ENCODE measurements at places on chromosomes 5 and 9. TPM values are rescaled to one million over a fixed set of nuclear protein-coding genes. Genes with fewer than 3 reads are reported as not detected.
A peak's percentile ranks its signal among the peaks of the same experiment; 100 is the strongest.

The F12 gene
- total RNA-seq: 0.63 TPM

The SPARC gene
- 1,647 TPM for total RNA-seq

The SLC45A2 gene
- total RNA-seq: not detected

The SPATA31C1 gene
- total RNA-seq: not detected

The SREK1 gene
- 52.4 TPM for total RNA-seq

The EIF4EBP3 gene
- 16.8 TPM for total RNA-seq

The ADGRD2 gene
- total RNA-seq: not detected

The EPB41L4A gene
- total RNA-seq: 31.3 TPM

The GNG10 gene
- 46.3 TPM for total RNA-seq

- H3K27ac ChIP-seq: no peak overlapping the region
- no peak overlapping the region for H3K4me3 ChIP-seq
- H3K36me3 ChIP-seq: no peaks in the 10 kb centered on the region
- H3K27me3 ChIP-seq: no peaks in the 10 kb centered on the region
Observed at GRCh38 chr5:107979291-107979690, 308.6 kb upstream of the EFNA5 start.

DNA sequence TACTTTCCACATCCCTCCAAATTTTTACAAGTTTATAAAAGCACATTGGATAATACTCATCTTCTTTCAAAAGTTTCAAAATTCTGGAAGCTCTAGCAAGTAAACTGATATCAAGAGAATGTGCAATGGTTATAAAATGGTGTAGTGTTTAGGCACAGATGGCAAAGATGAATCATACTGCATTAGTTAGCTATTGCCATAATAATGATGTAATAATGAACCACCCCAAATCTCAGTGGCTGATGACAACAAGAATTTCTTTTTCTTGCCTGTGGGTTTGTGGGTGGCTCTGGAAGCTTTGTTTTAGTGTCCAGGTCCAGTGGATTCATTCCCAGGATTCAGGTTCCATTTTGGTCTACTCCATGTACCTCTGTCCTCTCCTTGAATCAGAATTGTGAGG is 319.0 kb downstream of the BRINP1 start:
- H3K4me1 ChIP-seq: no peaks in the 10 kb centered on the region
- no peaks in the 10 kb centered on the region for H3K36me3 ChIP-seq
- no peak overlapping the region for H3K27ac ChIP-seq
- no peak for DNase-seq
- H3K27me3 ChIP-seq: no peaks in the 10 kb centered on the region
- no peak overlapping the region for H3K4me3 ChIP-seq

DNA sequence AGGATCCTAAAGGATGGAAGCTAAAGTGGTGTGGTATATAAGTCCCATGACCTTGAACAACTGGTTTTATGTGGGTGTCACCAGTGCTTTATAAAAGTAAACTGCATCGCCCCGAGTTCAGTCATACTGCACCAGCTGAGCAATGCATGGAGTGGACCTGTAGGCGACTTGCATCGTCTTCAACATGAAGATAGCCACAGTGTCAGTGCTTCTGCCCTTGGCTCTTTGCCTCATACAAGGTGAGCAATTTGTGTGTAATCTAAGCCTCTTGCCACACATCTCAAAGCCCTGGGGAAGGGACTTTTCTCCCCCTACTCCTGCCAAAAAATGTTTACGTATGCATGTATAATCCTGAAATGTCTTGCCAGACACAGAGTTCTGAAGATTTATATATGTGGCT is at the start of gene SPINK5:
Gene SPINK5 (plus strand): TSS at position 120 of the 400 bp plus-strand sequence. CDS start 65 bp downstream, at position 185.
- H3K27me3 ChIP-seq: no peaks in the 10 kb centered on the region
- H3K27ac ChIP-seq: no peak within 1 kb of the TSS
- H3K4me1 ChIP-seq: no peaks in the 10 kb centered on the region
- H3K4me3 ChIP-seq: no peak within 1 kb of the TSS
- H3K36me3 ChIP-seq: no peaks in the 10 kb centered on the region
- no peak for DNase-seq

- H3K27me3 ChIP-seq: no peaks in the 10 kb centered on the region
- H3K27ac ChIP-seq: peak overlapping the region; percentile 83
- DNase-seq: no peak
Observed at GRCh38 chr9:120438111-120438510, 141.9 kb downstream of the CDK5RAP2 start.

DNA sequence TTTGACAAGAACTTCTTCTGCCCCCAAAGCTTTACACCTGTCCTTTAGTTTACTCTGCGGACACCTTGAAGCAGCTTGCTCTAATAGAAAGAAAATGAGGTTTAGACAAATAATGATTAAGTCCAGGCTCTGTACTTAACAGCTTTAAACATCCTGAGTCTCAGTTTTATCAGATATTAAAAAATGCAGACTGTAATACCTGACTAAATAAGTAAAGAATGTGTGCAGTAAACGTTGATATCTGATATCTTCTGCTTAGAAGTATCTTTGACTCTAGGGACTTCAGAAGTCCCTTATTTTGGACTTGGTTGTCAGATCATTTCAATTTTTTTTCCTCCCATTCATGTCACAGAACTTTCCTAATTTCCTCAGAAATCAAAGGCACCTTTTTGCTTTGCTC is 1060.4 kb downstream of the CDH12 start:
- H3K4me1 ChIP-seq: no peaks in the 10 kb centered on the region
- no peaks in the 10 kb centered on the region for H3K36me3 ChIP-seq
- H3K27me3 ChIP-seq: no peaks in the 10 kb centered on the region

GRCh38 chr5:501831-502184 is 22.4 kb downstream of the SLC9A3 start:
- H3K27me3 ChIP-seq: peaks cover 88% of the 10 kb centered on the region
- H3K27ac ChIP-seq: no peak overlapping the region
- H3K36me3 ChIP-seq: no peaks in the 10 kb centered on the region

DNA sequence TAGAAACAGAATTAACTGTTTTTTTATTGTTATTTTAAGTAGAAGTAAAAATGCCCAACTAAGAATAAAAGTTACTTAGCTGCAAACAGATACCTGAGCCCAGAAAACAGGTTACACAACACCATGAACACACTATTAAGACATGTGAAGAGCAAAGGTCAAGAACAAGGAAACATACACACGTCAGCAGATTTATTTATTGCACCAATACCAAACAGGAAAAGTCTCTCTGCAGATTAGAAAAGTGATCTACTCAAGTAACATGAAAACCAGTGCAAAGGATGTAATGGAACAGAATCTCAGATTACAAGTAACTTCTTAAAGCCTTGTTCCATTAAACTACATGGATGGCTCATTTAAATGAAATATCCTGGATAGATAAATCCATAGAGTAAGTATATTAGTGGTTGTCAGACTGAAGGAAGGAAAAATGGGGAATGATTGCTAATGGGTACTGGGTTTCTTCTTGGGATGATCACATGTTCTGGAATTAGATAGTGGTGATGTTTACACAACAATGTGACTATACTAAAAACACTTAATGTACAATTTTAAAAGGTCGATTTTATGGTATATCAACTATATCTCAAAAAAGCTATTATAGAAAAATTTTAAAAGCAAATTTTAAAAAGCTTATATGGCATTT is 6.1 kb downstream of the SAR1B start:
- no peak for DNase-seq
- H3K27ac ChIP-seq: peak overlapping the region; percentile 53
- H3K4me3 ChIP-seq: no peak overlapping the region
- H3K27me3 ChIP-seq: no peaks in the 10 kb centered on the region

GRCh38 chr9:130521715-130522114 is 57.7 kb upstream of the FUBP3 start:
- H3K36me3 ChIP-seq: no peaks in the 10 kb centered on the region
- DNase-seq: no peak
- no peak overlapping the region for H3K27ac ChIP-seq
- H3K27me3 ChIP-seq: no peaks in the 10 kb centered on the region
- H3K4me1 ChIP-seq: no peaks in the 10 kb centered on the region
- H3K4me3 ChIP-seq: no peak overlapping the region

DNA sequence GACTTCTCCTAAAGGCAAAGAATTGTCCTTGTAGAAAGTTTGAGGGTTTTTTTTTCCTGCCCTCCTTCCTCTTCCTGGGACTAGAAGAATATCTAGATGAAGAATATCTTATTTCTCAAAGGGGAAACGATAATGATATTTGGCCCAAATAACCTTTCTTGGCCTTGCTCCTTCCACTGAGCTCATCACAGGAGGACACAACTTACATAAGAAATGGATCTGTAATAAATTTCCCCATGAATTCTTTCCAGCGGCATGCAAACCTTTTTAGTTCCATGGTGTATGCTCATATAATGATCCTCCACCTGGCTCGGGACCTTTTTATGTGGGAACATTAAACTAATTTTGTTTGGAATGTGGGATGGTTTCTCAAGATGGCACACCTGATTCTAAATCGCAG is 304.4 kb downstream of the DMRT2 start:
- H3K4me1 ChIP-seq: no peaks in the 10 kb centered on the region
- H3K4me3 ChIP-seq: no peak overlapping the region
- H3K36me3 ChIP-seq: no peaks in the 10 kb centered on the region
- no peak for DNase-seq
- H3K27ac ChIP-seq: no peak overlapping the region

DNA sequence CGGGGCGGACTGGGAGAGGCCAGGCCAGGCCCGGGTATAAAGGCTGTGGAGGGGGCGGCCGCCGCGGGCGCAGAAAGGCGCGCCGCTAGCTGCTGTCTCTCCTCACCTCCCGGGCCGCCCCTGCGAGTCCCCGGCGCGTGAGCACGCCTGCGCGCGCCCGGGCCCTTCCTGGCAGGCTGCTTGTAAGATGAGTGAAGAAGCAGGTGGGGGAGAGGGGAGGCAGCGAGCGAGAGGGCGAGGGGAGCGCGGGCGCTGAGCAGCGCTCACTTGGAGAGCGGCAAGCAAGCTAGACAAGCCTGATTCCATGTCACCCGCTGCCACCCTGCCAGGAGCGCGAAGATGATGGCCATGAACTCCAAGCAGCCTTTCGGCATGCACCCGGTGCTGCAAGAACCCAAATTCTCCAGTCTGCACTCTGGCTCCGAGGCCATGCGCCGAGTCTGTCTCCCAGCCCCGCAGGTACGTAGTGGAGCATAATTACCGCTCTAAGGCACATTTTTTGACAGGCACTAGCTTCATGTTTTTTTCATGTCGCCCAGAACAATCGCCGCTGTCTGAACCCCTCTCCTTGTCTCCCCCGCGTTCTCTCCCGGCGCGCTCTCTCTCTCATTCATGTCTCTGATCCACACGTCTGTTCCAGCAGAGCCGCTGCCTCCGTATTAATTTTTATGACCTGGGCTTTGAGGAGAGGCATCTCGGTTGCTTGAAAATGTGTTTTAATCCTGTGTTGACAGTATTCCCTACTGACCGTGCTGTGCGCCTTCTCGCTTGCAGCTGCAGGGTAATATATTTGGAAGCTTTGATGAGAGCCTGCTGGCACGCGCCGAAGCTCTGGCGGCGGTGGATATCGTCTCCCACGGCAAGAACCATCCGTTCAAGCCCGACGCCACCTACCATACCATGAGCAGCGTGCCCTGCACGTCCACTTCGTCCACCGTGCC is at the start of gene POU4F3:
Gene POU4F3 (plus strand): TSS at position 66 of the 941 bp plus-strand sequence. CDS start 274 bp downstream, at position 340.
- H3K4me3 ChIP-seq: no peak within 1 kb of the TSS
- DNase-seq: peak; percentile 77
- H3K36me3 ChIP-seq: no peaks in the 10 kb centered on the region
- no peak within 1 kb of the TSS for H3K27ac ChIP-seq
- peaks cover 88% of the 10 kb centered on the region for H3K27me3 ChIP-seq
- peaks cover 4% of the 10 kb centered on the region for H3K4me1 ChIP-seq

- no peak for DNase-seq
- peaks cover 33% of the 10 kb centered on the region for H3K4me1 ChIP-seq
- H3K36me3 ChIP-seq: no peaks in the 10 kb centered on the region
- H3K27ac ChIP-seq: no peak overlapping the region
- H3K4me3 ChIP-seq: no peak overlapping the region
- no peaks in the 10 kb centered on the region for H3K27me3 ChIP-seq
Observed at GRCh38 chr9:126497660-126498275, 116.0 kb upstream of the LMX1B start.

DNA sequence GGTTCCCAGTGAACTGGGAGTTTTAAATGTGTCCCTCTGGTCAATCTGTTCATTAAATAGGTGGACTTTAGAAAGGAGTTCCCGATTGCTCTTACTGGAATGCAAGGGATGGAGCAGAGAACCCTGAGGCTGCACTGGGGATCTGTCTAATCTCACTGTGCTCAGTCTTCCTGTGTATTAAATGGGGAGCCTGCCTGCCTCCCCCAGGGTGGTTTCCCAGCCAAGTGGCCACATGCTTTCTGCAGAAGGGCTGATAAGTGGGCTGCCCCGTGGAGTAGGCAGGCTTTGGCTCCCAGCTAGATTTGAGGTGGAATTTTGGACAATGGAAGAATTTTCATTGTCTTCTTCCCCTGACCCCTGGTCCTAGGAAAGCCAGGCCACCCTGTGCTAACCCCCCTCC is 14.0 kb upstream of the PHYHD1 start:
- H3K4me1 ChIP-seq: peaks cover 13% of the 10 kb centered on the region
- no peaks in the 10 kb centered on the region for H3K27me3 ChIP-seq
- no peak for DNase-seq

DNA sequence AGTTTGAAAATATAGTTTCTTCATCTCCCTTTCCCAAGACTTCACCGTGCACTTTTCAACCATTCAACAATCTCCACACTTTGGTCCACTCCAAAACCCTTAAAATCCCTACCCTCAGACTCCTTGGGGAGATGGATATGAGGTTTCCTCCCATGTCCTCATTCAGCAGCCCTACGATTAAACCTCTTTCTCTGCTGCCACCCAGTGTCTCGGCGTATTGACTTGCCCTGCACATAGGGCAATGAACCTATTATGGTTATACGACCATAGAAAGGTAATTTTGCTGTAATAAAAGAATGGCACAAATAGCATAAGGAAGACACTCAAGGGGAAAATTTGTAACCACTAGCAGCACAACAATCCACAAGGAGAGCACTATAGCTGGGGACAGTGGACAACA is 803.5 kb downstream of the TLE1 start:
- H3K27me3 ChIP-seq: no peaks in the 10 kb centered on the region
- no peak overlapping the region for H3K27ac ChIP-seq
- no peaks in the 10 kb centered on the region for H3K36me3 ChIP-seq
- no peak for DNase-seq
- no peak overlapping the region for H3K4me3 ChIP-seq

GRCh38 chr5:18764161-18764560 is 1129.9 kb downstream of the TAF11L14 start:
- no peak for DNase-seq
- H3K4me3 ChIP-seq: no peak overlapping the region
- H3K27ac ChIP-seq: no peak overlapping the region

All from left lung (tissue), 14 donors.